Karpas-422 (cell line): ENCODE measurements at places on chromosomes 4 and X. TPM values are rescaled to one million over a fixed set of nuclear protein-coding genes. Genes with fewer than 3 reads are reported as not detected.
A peak's percentile ranks its signal among the peaks of the same experiment; 100 is the strongest.

Gene SCRG1
- total RNA-seq: not detected in 2 replicates

Gene PF4V1
- total RNA-seq: not detected in 2 replicates

Gene MAGEB16
- total RNA-seq: not detected in 2 replicates

Gene MAOA
- total RNA-seq: not detected in 2 replicates

Gene OPN1MW3
- not detected in 2 replicates for total RNA-seq

Gene ANOS1
- total RNA-seq: not detected in 2 replicates

Gene DOK7
- total RNA-seq: 1.6 and 10.4 TPM in 2 replicates

Gene POF1B
- total RNA-seq: 14.4 and 16.9 TPM in 2 replicates

Gene TCEAL5
- total RNA-seq: not detected in 2 replicates

DNA sequence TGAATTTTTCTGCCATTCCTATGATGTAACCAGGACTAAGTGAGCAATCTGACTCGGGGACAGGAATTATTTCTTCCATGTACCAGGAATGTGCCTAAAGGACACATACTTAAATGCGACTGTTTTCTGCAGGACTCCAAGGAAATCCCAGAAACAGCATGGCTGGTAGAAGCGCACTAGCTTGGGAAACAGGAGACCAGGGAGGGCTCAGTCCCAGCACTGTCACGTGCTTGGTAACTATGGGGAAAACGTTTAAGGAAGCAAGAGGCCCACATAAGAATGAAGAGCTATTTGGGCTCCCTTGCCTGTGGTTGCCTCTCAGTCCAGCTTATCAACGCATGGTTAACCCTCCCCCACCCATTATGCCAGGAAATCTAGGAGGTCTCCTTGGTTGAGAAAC lies 19.6 kb downstream of the MPP1 start:
- H3K36me3 ChIP-seq: no peaks in the 10 kb centered on the region
- DNase-seq: no peak
- no peaks in the 10 kb centered on the region for H3K27me3 ChIP-seq
- no peak overlapping the region for H3K4me3 ChIP-seq
- H3K27ac ChIP-seq: no peak overlapping the region
- peaks cover 6% of the 10 kb centered on the region; the same call in 1 of the 2 replicates for H3K4me1 ChIP-seq

DNA sequence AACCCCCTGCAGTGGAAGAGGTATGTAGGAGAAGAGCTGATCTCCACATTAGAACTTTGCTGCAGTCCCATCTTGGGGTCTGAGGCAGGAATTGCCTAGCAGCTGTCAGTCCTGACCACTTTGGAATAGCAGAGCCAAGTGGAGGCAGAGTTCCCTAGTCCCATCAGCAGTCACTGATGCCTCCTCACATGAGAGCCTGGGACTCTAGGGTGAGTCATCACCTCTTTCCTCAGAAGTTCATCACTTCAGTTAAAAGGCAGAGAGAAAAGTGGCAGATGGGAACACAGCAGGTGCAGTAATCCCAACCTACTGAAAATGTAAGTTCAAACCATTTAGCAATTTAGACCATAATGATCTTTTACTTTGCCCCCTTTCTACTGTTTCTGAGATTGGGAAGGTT lies 73.9 kb upstream of the MED14 start:
- no peak overlapping the region for H3K27ac ChIP-seq
- no peak overlapping the region for H3K4me3 ChIP-seq
- H3K27me3 ChIP-seq: no peaks in the 10 kb centered on the region

- DNase-seq: no peak
- H3K27me3 ChIP-seq: no peaks in the 10 kb centered on the region
- no peak overlapping the region for H3K27ac ChIP-seq
- H3K36me3 ChIP-seq: no peaks in the 10 kb centered on the region
- no peaks in the 10 kb centered on the region for H3K4me1 ChIP-seq
Observed at GRCh38 chrX:114930227-114930626, 87.2 kb downstream of the IL13RA2 start.

DNA sequence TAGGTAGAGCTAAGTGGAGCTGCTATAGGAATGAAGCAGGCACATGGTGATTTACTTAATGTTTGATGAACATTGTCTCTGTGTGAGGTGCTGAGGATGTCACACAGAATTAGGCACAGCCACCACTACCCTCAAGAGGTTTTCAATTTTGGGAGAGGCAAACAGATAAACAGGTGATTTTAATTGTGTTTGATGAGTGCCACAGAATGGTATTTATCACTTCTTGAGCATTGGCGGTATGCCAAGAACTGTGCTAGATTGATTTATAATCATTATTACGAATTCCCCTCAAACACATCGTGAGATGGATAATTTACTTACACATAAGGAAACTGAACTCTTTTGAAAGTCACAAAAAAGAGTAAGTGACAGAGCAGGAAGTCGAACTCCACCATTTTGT lies 74.8 kb downstream of the FREM3 start:
- peaks cover 10% of the 10 kb centered on the region for H3K4me1 ChIP-seq
- H3K27ac ChIP-seq: no peak overlapping the region
- H3K4me3 ChIP-seq: no peak overlapping the region
- DNase-seq: no peak
- no peaks in the 10 kb centered on the region for H3K36me3 ChIP-seq

DNA sequence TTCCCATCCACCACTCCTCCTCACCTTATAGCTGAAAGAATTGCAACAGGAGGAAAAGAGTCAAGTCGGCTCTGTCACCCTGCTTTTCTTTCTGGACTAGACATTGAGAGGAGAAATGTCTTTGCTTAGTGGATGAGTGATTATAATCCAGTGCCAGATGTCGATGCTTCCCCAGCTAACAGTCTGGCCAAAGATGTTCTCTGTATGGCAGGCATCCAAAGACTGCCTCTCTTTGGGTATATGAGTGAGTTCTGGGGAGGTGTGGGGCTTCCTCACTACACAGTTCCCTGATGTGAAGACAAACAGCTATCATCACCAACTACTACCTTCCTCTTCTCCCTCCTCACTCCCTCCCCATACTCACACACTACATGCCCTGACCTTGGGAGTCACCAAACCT lies 90.9 kb downstream of the COMMD8 start:
- H3K4me1 ChIP-seq: no peaks in the 10 kb centered on the region
- H3K4me3 ChIP-seq: no peak overlapping the region
- no peaks in the 10 kb centered on the region for H3K27me3 ChIP-seq
- H3K36me3 ChIP-seq: no peaks in the 10 kb centered on the region
- H3K27ac ChIP-seq: no peak overlapping the region
- no peak for DNase-seq

DNA sequence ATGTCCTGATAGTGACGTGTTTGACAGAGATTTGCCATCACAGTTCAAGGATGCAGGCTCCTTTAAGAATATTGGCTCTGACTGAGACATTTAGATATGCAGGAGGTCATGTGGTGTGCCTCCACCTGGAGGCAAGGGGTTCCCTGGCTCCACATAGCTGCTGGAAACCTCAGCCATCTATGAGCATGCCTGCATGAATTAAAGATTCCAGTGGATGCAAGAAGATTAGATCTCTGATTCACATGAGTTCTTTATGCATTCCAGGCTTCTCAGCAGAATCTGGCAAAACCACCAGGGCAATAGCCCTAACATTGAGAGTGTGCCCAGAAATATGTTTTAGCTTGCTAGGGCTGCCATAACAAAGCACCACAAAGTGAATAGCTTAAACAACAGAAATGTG lies 298.5 kb upstream of the AADAT start:
- H3K4me1 ChIP-seq: no peaks in the 10 kb centered on the region
- no peaks in the 10 kb centered on the region for H3K27me3 ChIP-seq
- no peak for DNase-seq
- no peak overlapping the region for H3K27ac ChIP-seq
- no peaks in the 10 kb centered on the region for H3K36me3 ChIP-seq

DNA sequence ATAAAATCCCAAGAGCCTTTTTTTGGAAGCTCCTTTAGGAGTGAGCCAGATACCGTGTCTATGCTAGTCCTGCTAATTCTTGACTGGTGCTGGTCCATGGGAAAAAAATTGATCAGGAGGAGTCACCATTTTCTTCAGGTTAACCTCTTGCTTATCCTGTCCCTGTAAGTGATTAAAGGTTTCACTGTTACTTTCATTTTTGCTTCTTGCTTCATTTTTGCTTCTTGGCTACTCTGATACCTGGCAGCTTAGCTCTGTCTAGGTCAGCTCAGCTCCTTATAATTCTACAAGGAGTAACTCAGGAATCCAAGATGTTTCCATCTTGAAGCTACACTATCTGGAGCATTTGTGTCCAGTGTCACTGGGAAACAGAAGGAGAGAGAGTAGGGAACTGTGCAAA lies 45.7 kb downstream of the AFM start:
- no peaks in the 10 kb centered on the region for H3K27me3 ChIP-seq
- no peak overlapping the region for H3K4me3 ChIP-seq
- H3K27ac ChIP-seq: no peak overlapping the region
- H3K36me3 ChIP-seq: no peaks in the 10 kb centered on the region
- peaks cover 15% of the 10 kb centered on the region for H3K4me1 ChIP-seq

GRCh38 chrX:80550722-80551121 lies 130.5 kb downstream of the TENT5D start:
- no peaks in the 10 kb centered on the region for H3K27me3 ChIP-seq
- DNase-seq: peak; percentile 70
- no peak overlapping the region for H3K4me3 ChIP-seq
- no peaks in the 10 kb centered on the region for H3K36me3 ChIP-seq
- no peaks in the 10 kb centered on the region for H3K4me1 ChIP-seq
- no peak overlapping the region for H3K27ac ChIP-seq

GRCh38 chrX:150028692-150029091 lies 90.4 kb upstream of the EOLA2 start:
- no peak overlapping the region for H3K27ac ChIP-seq
- no peaks in the 10 kb centered on the region for H3K4me1 ChIP-seq
- DNase-seq: no peak
- no peaks in the 10 kb centered on the region for H3K36me3 ChIP-seq

GRCh38 chrX:13263560-13264251 lies 56.1 kb downstream of the ATXN3L start:
- H3K27me3 ChIP-seq: 0 out of 2 replicates have a peak, but pooled peaks cover 3% of the 10 kb centered on the region
- no peak overlapping the region for H3K4me3 ChIP-seq
- no peaks in the 10 kb centered on the region for H3K4me1 ChIP-seq

GRCh38 chr4:2837110-2837903 lies 6.3 kb upstream of the ADD1 start:
- no peaks in the 10 kb centered on the region; the same call in 1 of the 2 replicates for H3K36me3 ChIP-seq
- H3K4me1 ChIP-seq: peaks cover 54% of the 10 kb centered on the region
- no peaks in the 10 kb centered on the region for H3K27me3 ChIP-seq
- peak overlapping the region; percentile 24; the same call in 1 of the 2 replicates for H3K27ac ChIP-seq
- H3K4me3 ChIP-seq: peak overlapping the region; percentile 52
- DNase-seq: no peak

- no peaks in the 10 kb centered on the region for H3K36me3 ChIP-seq
- no peak overlapping the region for H3K27ac ChIP-seq
- H3K4me3 ChIP-seq: no peak overlapping the region
- no peaks in the 10 kb centered on the region for H3K27me3 ChIP-seq
- no peak for DNase-seq
- H3K4me1 ChIP-seq: no peaks in the 10 kb centered on the region
Observed at GRCh38 chr4:61762722-61763627, 562.8 kb downstream of the ADGRL3 start.

DNA sequence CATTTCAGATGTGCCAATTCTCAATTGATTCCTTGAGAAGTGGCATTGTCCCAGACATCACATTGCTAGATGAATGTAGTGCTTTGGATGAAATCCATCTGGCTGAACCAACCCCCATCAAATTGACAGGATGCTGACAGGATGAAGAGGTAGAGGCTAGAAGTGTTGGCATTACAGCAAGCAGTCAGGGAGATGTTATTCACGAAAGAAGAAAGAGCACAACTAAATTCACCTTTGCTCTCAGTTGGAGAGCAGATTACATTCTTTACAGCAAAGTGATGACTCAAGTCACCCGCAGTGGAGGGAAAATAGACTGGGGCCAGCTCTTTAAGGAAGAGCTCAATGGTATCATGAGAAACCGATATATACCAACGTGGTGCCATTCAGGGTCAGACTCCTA lies 259.6 kb downstream of the C4orf33 start:
- H3K27me3 ChIP-seq: 0 out of 2 replicates have a peak, but pooled peaks cover 3% of the 10 kb centered on the region
- no peak overlapping the region for H3K4me3 ChIP-seq
- H3K36me3 ChIP-seq: no peaks in the 10 kb centered on the region
- H3K4me1 ChIP-seq: peaks cover 6% of the 10 kb centered on the region; the same call in 1 of the 2 replicates

DNA sequence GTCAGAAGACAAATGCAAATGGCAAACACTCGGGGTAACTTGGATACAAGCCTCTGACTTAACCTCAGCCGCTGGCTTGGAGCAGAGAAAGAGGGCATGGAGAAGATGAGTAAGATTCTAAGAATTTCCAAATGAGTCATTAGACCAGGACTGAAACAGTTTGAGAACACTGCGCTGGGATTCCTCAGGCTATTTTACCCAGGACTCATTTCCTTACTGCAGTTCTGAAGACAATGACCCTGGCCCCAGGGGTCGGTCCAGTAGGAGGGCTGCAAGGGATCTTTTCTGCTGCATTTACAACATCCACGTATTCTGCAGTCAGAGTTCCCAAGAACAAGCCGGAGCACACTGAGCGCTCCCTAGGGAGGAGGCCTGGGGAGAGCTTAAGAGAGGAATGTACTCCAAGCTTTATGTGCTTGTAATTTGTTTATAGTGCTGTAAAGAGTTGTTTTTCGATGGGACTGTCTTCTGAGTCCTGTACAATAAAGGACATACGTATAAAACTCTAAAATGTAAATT lies 27.3 kb upstream of the SORBS2 start:
- no peaks in the 10 kb centered on the region for H3K27me3 ChIP-seq
- no peak for DNase-seq
- no peaks in the 10 kb centered on the region for H3K4me1 ChIP-seq
- H3K27ac ChIP-seq: no peak overlapping the region

GRCh38 chr4:38574559-38575333 lies 89.3 kb upstream of the KLF3 start:
- H3K27me3 ChIP-seq: no peaks in the 10 kb centered on the region
- H3K4me1 ChIP-seq: no peaks in the 10 kb centered on the region
- H3K4me3 ChIP-seq: no peak overlapping the region
- H3K36me3 ChIP-seq: no peaks in the 10 kb centered on the region
- H3K27ac ChIP-seq: no peak overlapping the region

DNA sequence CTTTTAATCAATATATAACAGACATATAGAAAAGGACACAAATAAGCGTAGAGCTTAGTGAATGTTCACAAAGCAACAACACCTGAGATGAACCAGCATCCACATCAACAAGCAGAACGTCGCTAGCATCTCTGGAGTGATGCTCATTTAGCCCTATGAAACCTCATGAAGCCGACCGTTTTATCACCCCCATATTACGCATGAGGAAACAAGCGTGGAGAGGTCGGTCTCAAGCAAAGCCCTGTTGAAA lies 524 bp upstream of the RPS3A start:
- H3K27me3 ChIP-seq: no peaks in the 10 kb centered on the region
- peaks cover 27% of the 10 kb centered on the region for H3K4me1 ChIP-seq
- H3K4me3 ChIP-seq: peak overlapping the region; percentile 86
- peak overlapping the region; percentile 48 for H3K27ac ChIP-seq
- H3K36me3 ChIP-seq: peaks cover 42% of the 10 kb centered on the region

GRCh38 chr4:2494992-2495391 lies 26.1 kb downstream of the RNF4 start:
- H3K36me3 ChIP-seq: peaks cover 60% of the 10 kb centered on the region
- H3K27ac ChIP-seq: no peak overlapping the region
- H3K27me3 ChIP-seq: no peaks in the 10 kb centered on the region
- H3K4me3 ChIP-seq: no peak overlapping the region
- H3K4me1 ChIP-seq: peaks cover 29% of the 10 kb centered on the region

GRCh38 chrX:152926279-152926678 lies 28.4 kb downstream of the ZNF185 start:
- no peaks in the 10 kb centered on the region for H3K36me3 ChIP-seq
- H3K27me3 ChIP-seq: no peaks in the 10 kb centered on the region
- H3K4me3 ChIP-seq: no peak overlapping the region
- no peak overlapping the region for H3K27ac ChIP-seq
- peak; percentile 85 for DNase-seq
